ENCODE measurements at places on chromosomes 3 and 15.

GRCh38 chr3:71994203-71994602 lies 209.3 kb upstream of the PROK2 start:
- DNase-seq, result no peak

- no peak for DNase-seq
These were observed 126.7 kb downstream of the AKAP13 start for GRCh38 chr15:85507114-85507513.

DNA sequence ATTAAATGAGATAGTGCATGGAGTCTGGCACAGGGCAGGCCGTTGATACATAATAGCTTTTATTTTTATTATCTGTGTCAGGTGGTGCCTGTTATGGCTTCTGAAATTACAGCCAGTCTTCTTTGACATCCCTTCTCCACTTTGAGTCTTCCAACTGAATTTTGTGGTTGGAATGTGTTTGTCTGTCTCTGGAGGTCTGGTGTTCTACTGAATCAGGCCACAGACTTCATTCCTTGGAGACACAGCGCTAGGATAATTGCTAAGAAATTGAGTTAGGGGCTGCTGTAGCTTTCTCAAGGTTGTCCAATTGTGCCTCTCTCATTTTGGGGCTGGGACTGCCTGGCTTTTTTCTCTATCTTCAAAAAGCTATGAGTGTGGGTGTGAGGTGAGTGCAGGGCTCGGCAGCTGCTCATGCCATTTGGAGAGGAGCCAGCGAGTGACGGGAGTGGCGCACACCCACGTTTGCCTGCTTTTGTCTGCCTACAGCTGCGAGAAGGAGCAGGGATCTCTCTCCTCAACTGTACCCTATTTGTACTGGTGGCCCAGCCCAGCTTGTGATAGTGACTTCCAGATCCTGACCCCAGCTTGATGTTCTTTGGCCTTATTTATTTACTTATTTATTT lies 49.8 kb upstream of the SYN2 start:
- no peak for DNase-seq

DNA sequence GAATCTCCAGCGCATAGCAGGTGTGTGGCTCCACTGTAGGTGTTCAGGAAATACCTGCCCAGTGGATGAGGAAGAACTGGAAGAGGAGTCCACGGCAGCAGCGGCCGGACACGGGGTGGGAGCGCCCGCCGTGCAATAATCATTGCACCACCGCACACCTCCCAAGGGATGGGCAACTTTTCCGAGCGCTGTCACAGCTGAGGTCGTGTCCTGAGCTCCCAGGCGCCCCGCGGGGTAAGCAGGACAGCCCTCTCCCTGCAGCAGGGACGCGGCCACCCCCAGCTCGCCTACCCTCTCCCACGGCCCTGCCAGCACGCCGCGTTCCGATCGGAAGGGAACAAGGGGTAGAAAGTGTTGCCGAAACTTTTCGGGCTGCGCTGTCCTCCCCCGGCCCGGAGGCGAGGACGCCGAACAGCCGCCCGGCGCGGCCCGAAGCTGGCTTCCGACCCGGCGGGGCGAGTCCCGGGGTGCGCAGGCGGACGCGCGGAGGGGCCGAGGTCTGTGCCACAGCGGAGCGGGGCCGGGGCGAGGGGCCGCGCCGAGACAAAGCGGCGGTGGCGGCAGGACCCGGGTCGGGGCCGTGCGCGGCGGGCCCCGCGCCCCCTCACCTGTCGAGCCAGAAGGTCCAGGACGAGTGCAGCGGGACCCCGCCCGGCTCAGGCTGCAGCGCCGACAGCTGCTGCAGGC lies 475 bp downstream of the EIF4E3 start:
- no peak for DNase-seq

- DNase-seq, result no peak
These were observed 247.3 kb upstream of the SUCLG2 start for GRCh38 chr3:67901681-67902080.

DNA sequence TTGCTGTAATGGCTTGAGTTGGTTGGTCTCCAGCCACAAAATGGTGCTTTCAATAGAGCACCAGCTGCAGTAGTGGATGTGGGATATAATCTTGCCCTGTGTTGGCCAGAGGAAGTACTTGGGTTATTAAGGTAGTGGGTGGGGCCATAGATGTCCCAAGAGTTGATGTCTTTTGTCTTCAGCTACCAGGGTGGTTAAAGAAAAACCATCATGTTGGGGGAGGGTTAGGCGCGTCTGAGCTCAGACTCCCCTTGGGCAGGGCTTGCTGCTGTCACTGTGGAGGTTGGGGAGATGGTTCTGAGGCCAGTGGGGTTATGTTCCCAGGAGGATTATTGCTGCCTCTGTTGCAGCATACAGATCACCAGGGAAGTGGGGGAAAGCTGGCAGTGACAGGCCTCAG lies 46.9 kb upstream of the GADL1 start:
- DNase-seq, result no peak

- DNase-seq, result no peak
These were observed 264.4 kb upstream of the NR2F2 start for GRCh38 chr15:96066126-96066525.

DNA sequence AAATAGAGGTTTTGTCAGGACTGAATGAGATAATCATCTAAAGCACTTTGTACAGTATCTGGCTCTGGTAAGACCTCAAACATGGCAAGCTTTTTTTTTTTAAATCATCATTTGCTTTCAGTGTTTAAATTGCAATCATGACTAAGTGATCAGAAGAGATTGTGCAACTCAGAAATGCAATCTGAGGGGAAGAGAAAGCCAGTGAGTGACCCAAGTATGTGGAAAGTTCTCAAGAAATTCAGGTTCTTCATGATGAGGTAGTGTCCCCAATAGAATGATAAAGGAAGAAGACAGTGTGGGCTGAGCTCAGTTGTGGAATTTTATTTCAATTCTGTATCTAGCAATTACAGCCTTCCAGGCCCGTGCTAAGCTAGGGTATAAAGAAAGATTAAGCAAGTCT lies 132.2 kb upstream of the TBC1D5 start:
- DNase-seq, result no peak

GRCh38 chr15:98955331-98955730 lies 52.3 kb downstream of the PGPEP1L start:
- DNase-seq, result no peak

DNA sequence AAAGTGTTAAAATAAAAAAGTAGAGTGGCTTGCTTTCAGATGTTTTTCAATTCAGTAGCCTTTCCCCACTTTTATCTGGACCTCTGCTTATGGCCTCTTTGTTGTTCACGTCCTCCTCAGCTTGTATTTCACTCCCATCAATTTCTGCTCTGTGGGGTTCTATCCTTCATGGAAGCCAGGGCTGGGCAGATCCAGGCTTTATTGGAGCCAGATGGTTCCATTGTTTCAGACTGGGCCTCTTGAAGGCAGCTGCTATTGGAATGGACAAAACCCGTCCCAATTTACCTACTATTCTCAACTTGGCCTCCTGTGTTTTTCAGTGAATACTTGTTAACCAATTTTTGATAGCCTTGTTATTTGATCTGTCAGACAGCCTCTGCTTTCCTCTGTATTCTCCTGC lies 10.9 kb upstream of the AADACL2 start:
- no peak for DNase-seq

GRCh38 chr3:151709847-151710246 lies 23.9 kb upstream of the AADACL2 start:
- DNase-seq, result no peak

- DNase-seq, result no peak
These were observed 98.9 kb downstream of the LRIG1 start for GRCh38 chr3:66401675-66402491.

GRCh38 chr15:90603893-90604292 lies 74.2 kb downstream of the CRTC3 start:
- no peak for DNase-seq

GRCh38 chr3:21017115-21017852 lies 733.7 kb downstream of the ZNF385D start:
- DNase-seq, result peak; percentile 9

- DNase-seq, result no peak
These were observed 27.6 kb downstream of the FAM3D start for GRCh38 chr3:58639001-58639400.

DNA sequence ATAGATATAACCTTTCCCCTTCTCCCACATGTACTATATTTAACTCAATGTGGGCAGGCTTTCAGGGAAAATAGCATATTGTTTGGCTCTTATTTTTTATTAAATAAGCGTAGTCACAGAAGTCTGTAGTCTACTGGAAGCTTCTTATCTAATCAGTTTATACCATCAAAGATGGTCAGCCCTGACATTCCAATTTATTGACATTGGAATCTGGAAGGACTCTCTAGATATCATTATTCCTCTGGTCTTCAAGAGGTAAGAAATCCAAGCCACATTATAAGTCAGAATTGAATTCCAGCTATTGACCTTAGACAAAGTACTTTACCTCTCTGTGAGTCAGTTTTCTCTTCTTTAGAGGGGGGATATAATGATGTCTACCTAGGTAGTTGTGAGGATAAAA lies 38.5 kb upstream of the SCAANT1 start:
- no peak for DNase-seq

GRCh38 chr3:48738926-48739616 lies 22.1 kb upstream of the IP6K2 start:
- no peak for DNase-seq

- DNase-seq, result no peak
These were observed 100.2 kb upstream of the PRR23E start for GRCh38 chr3:127092776-127093175.

- no peak for DNase-seq
These were observed 69.1 kb downstream of the GREM1 start for GRCh38 chr15:32786906-32787305.

GRCh38 chr3:23396746-23397145 lies 193.6 kb downstream of the UBE2E2 start:
- no peak for DNase-seq

- DNase-seq, result peak; percentile 8
These were observed 55.9 kb downstream of the IFT80 start for GRCh38 chr3:160343132-160343531.

- DNase-seq, result no peak
These were observed 2.4 kb upstream of the SEC62 start for GRCh38 chr3:169964176-169964575.

DNA sequence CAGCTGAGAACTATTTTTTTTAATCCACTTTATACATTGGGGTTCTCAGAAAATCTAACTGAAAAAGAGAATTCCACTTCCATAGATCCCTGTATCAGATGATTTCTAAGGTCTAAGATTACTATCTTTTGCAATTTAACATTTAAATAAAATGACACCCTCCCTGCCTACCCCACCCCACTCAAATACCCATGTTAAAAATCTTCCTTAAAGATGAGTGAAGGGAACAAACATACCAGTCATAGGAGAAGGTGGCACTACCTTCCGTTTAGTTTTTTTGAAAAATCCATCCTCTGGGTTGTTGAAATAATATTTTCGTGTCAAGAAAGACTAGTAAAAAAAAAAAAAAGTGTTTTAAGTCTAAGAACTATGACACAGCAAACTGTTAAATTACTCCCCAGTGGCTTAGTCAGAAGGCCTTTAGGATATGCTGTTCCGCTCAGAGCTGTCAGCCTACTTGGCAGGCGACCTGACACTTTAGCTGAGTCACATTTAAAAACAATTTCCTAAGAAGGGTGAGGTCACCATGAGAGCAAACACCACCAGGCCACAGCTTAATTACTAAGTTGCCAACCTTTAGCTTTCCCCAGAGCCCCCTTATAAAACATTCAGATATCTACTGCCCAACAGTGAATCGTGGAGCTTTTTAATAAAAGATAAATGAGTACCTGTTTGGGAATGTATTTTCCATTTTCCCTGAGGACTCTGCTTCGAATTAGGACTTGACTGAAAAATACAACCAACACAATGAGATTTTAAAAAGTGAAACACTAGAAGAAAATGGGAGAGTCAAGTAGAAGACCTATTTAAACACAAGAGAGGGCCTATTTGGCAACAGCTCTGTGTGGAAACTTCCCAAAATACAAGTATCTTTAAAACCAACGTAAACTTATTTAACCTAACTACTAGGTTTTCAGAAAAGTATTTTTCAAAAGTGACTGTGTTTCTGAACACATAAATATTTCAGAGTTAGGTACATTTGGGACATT lies 9.6 kb downstream of the EMC3 start:
- DNase-seq, result no peak

DNA sequence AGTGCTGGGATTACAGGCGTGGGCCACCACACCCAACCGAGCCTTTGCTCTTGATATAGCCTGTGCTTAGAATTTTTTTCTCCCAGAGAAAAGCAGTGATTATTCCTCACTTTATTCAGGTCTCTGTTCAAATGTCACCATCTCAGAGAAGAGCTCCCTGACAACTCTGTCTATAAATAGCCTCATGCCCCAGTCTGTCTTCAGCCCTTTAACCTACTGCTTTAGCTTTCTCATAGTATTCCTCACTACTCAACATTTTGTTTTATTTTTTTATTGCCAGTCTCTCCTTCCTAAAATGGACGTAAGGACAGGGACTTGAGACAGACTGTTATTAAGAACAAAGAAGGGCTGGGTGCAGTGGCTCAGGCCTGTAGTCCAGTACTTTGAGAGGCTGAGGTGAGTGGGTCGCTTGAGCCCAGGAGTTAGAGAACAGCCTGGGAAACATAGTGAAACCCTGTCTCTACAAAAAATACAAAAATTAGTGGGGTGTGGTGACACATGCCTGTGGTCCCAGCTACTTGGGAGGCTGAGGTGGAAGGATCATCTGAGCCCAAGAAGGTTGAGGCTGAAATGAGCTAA lies 78.7 kb upstream of the TTBK2 start:
- DNase-seq, result no peak

GRCh38 chr3:73280746-73281145 lies 219.3 kb downstream of the EBLN2 start:
- no peak for DNase-seq

DNA sequence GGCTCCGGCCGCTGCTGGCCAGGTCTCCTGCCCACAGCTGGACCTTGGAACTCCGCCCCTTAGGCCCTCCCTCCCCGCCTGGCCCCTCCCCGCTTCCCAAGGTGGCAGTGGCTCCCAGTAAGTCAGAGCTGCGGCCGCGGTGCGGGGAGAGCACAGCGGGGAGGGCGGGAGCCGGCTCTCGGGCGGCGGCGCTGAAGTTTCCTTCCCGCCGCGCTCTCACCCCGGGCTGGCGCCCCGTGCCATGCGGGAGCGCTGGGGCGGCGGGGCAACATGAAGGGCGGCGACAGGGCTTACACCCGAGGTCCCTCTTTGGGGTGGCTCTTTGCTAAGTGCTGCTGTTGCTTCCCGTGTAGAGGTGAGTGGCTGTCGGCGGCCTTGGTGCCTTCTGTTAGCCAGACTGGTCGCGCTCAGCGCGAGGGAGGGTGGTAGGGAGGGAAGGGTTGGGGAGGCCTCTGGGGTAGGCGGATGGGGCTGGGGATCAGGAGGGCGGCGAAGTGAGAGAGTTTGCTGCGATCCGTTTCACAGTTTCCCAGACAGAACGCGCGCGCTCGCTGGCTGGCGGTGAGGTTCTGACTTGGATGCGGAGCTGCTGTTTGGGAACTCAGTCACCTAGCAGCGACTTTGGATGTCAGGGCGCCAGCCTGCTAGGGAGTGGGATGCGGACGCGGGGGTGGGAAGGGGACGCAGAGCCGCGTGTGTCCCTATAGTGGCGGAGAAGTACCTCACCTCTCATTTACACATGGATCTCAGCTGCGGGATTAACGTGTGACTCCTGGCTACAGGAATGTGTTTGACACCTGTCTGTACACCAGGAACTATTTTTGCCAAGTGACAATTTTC lies 145.5 kb upstream of the UMPS start:
- DNase-seq, result no peak

DNA sequence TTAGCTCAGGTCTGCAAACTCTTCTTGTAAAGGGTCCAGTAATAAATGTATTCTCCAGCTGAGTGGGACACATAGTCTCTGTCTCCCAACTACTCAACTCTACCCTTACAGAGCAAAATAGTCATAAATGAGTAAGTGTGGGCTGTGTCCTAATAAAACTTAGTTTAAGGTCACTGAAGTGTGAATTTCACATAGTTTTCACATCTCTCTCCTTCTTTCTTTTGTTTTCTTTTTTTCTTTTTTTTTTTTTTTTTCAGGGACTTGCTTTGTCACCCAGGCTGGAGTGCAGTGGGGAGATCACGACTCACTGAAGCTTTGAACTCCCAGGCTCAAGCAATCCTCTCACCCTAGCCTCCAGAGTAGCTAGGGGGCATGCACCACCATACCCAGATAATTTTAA lies 1.9 kb upstream of the ACTL6A start:
- no peak for DNase-seq

Measured in Jurkat, Clone E6-1 (cell line).